ENCODE measurements at places on chromosomes 6 and 20. TPM values are rescaled to one million over a fixed set of nuclear protein-coding genes. Genes with fewer than 3 reads are reported as not detected.

The LINC00237 gene
- total RNA-seq: not detected

The POM121L2 gene
- total RNA-seq: not detected

The GRM1 gene
- not detected for total RNA-seq

The AIF1 gene
- 9.9 TPM for total RNA-seq

The PHF10 gene
- 69.6 TPM for total RNA-seq

The TCF19 gene
- total RNA-seq: 10.9 TPM

The TMEM14A gene
- total RNA-seq: 8.0 TPM

The MMP24 gene
- not detected for total RNA-seq

The PLN gene
- total RNA-seq: not detected

The KCNB1 gene
- total RNA-seq: not detected

The CAGE1 gene
- 0.57 TPM for total RNA-seq

The PRDM13 gene
- total RNA-seq: not detected

The DSP gene
- not detected for total RNA-seq

The FOXA2 gene
- total RNA-seq: not detected

The PREX1 gene
- total RNA-seq: 264 TPM

The NELFCD gene
- total RNA-seq: 66.3 TPM

The HLA-DMB gene
- 17.6 TPM for total RNA-seq

The DOK5 gene
- not detected for total RNA-seq

The HRH3 gene
- total RNA-seq: not detected

The HCRTR2 gene
- total RNA-seq: not detected

The CPXM1 gene
- 1.2 TPM for total RNA-seq

The LY86 gene
- total RNA-seq: not detected

The HSPA1B gene
- total RNA-seq: 27.3 TPM

The PARD6B gene
- total RNA-seq: 5.0 TPM

The DPPA5 gene
- total RNA-seq: not detected

The UTRN gene
- total RNA-seq: 297 TPM

The SLC22A2 gene
- total RNA-seq: not detected

The ABHD12 gene
- 27.9 TPM for total RNA-seq

The TP53TG5 gene
- total RNA-seq: not detected

The DDO gene
- total RNA-seq: not detected

The DEF6 gene
- 247 TPM for total RNA-seq

The CDS2 gene
- 77.9 TPM for total RNA-seq

The BPIFB1 gene
- total RNA-seq: not detected

The BPIFA1 gene
- total RNA-seq: not detected

The SAMD5 gene
- total RNA-seq: not detected

The RAET1L gene
- total RNA-seq: not detected

The CD24 gene
- 0.17 TPM for total RNA-seq

The QRSL1 gene
- 9.5 TPM for total RNA-seq

The SNX21 gene
- total RNA-seq: 1.6 TPM

The SLC12A5 gene
- not detected for total RNA-seq

The CCNC gene
- 32.3 TPM for total RNA-seq

The RSPH3 gene
- total RNA-seq: 1.5 TPM

The TNFRSF21 gene
- total RNA-seq: 0.15 TPM

The C20orf141 gene
- not detected for total RNA-seq

The TINAG gene
- not detected for total RNA-seq

The OSTM1 gene
- 34.1 TPM for total RNA-seq

The RAD21L1 gene
- not detected for total RNA-seq

The PLA2G7 gene
- total RNA-seq: not detected

The TPD52L1 gene
- total RNA-seq: not detected

The TBXT gene
- not detected for total RNA-seq

The OOEP gene
- total RNA-seq: 0.69 TPM
